ENCODE measurements at places on chromosomes 16 and 17.

DNA sequence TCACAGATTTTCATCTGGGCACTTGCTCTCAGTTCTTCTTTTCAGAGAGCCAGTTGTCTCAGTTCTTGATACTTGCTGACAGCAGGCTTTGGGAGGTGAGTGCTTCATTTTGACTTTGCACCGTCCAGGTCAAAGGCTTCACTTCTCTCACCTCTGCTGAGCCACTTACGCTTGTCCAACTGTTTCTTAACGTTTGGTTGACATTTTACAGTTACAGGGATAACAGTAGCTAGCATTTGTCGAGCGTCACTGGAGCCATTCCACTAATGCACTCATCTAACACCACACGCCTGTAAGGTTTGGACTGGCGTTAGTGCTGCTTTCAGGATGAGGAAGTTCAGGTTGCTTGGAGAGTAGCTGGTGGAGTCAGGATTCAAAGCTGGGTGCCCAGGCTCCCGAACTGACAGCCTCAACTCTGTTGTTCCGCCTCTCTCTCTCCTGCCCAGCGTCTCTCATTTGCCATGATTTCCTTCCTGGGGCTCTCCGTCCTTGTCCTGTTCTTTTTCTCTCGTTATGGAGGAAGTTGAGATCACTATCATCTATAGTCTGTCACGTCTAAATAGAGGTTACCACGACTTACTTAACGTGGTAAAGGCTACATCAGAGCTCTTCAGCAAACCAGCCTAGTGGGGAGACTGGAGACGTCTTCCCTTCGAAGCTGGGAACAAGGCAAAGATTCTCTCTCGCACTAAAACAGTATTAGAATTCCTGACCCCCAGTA, 220.8 kb downstream of the RPTOR start:
- no peak for DNase-seq

- no peak for DNase-seq
Observed at GRCh38 chr17:4584917-4585637, 748 bp downstream of the SMTNL2 start.

DNA sequence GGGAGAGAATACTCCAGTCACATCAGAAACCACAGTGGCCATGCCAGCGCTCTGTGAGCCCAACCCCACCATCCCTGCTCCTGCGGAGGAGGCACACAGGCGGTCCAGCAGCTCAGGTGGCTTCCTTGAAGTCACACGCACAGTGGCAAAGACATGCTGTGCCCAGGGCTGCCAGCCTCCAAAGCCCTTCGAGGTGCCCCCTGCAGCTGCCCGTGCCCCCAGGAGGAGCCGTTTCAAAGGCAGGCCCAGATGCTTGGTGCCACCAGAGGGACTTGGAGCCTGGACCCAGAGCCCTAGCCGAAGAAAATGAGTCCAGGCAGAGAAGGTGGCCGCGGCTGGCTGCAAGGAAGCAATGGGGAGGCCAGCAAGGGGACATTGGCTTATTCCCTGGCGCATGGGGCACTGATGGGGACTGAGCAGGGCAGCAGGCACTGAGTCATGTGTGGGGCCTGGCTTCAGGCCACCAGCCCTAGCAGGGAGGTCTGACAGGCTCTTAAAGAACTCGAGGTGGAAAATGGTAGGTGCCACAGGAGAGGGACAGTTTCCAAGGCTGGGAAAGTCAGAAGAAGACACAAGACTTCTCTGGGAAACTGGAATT, 17.2 kb upstream of the CACNG1 start:
- DNase-seq, result no peak

DNA sequence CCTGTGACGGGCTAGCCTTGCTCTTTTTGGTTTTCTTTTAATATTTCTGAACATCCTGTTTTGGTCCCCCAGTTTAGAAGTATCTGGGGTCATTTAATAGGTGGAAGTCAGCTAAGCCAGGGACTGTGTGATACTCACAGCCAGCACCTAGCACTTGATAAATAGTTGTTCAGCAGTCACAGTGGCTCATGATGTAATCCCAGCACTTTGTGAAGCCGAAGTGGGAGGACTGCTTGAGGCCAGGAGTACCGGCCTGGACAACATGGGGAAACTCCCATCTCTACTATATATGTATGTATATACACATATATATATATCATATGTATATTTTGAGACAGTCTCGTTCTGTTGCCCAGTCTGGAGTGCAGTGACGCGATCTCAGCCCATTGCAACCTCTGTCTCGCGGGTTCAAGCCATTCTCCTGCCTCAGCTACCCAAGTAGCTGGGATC, 1.8 kb upstream of the ZNRF1 start:
- DNase-seq, result no peak

GRCh38 chr17:14741491-14741890, 440.6 kb downstream of the HS3ST3B1 start:
- no peak for DNase-seq

- DNase-seq, result no peak
Observed at GRCh38 chr17:77209330-77209748, 68.6 kb downstream of the SEC14L1 start.

DNA sequence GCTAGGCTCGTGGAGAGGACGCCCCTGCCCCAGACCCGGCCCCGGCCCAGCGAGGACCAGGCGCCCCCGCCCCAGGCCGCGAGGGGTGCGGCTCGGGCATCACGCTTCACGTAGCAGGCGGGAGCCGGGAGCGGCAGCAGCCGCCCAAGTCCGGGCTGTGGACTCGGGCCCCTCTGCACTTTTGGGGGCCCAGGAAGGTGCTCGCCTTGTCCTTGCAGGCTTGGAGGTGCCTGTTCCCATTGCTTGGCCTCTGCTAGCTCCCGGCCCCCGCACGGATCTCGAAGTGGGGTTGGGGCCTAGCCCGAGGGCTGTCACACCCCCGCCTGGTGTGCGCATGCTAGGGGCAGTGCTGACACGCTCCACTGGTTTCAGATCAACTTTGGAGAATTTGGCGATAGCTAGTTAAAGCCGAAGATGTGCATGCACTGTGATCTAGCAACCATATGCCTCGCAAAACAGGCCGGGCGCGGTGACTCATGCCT, 55.7 kb downstream of the WSB1 start:
- no peak for DNase-seq

Data from T-helper 17 cell (primary cell).